ENCODE measurements at places on chromosomes 3 and 15.

DNA sequence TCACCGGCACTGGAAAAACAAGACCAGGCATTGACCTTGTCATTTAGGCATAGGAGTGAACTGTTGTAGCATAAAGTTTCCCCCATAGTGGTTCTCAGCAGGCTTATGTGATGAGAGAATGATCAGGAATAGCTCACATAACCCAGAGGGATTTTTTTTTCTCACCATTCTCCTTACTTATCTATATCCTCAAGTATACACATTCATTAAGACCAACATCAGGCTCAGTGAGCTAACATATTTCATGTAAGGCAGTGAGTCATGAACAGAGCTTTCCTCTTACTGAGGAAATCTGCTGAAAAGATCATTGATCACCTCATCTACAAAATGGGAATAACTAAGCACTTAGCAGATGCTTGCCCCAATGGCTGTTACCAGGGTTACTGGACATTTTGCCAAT lies 396.6 kb upstream of the TMCO5A start:
- DNase-seq = no peak

DNA sequence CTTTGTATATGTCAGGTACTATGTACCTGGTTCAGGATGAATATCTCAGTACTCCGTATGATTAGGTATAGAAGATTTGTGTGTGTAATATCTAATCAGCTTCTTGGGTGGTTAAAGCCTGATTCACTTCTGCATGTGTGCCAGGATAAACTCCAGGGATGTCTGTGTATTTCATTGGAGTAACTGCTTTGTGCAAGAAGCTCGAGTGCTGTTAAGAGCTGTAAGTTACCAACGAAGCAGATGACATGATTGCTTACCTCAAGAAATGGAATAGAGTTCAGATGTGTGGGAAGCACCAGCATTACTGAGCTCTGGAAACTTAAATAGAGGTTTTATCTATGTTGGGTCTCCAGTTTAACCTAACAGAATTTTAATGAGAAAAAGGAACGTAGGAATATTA lies 23.7 kb downstream of the FAM98B start:
- no peak for DNase-seq

GRCh38 chr15:98077186-98077585 lies 116.7 kb downstream of the ARRDC4 start:
- no peak for DNase-seq

GRCh38 chr3:157445857-157446256 lies 9.2 kb downstream of the PTX3 start:
- no peak for DNase-seq

Data from right hindlimb (tissue), 1 donor.